D721Med (cell line): ENCODE measurements at places on chromosomes 3 and 15.

DNA sequence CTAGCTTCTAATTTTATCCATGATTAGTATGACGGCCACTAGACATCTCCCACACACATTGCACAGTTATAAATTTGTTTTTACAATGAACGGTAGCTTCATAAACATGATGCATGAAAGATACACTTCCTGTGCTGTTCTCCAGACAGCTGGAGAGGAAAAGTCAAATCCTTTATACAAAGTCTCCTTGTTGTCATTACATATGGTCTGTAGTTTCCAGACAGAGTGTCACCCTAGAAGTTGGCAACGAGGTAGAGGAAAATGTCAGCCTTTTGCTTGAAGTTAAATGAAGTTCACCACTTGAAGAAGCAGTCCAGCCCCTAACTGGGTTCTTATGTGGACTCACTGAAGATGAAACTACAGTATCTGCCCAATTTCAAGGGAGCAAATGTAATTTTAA is 253.0 kb upstream of the P2RY1 start:
- DNase-seq, result no peak

DNA sequence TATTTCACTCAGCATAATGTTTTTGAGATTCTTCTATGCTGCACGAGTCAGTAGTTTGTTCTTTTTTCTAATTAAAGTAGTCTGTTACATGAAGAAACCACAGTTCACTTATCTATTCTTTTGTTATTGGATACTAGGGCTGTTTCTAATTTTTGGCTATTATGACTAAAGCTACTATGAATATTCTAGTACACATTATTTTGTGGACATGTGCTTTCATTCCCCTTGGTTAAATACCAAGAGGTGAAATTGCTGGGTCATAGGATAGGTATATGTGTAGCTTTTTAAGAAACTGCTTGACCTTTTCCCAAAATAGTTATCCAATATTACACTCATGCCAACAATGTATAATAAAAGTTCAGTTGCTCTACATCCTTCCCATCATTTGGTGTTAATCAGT is 8.9 kb downstream of the PDE8A start:
- DNase-seq, result no peak

- DNase-seq, result no peak
Measured at GRCh38 chr3:150538324-150539208, 7.7 kb downstream of the SERP1 start.

DNA sequence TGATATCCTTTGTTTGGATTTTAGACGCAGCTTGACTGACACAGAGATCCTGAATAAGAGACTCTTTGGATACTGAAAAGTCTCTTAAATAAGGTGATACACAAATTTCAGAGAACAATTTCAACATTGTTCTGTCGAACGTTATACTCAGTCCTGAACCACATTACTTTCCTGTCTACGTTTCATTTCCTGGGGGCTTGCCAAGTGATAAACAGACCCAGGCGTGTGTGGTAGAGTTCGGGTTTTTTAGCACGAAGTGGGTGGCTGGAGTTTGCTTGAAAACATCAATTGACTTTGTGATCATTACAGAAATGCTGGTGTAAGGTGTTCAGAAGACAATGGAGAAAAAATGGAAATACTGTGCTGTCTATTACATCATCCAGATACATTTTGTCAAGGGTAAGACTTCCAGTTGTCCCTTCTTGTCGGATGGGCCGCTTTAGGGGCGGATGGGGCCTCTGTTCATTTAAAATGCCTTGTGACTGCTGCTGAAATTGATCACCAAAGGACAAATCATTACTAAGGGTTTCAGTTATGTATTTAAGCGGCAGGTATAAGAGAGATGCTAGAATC is at the start of gene CD96:
Gene CD96 (plus strand): TSS at position 287 of the 573 bp plus-strand sequence. CDS start 52 bp downstream, at position 339.
- no peak for DNase-seq

- no peak for DNase-seq
Measured at GRCh38 chr15:84582583-84583157, 18.1 kb upstream of the ZSCAN2 start.

DNA sequence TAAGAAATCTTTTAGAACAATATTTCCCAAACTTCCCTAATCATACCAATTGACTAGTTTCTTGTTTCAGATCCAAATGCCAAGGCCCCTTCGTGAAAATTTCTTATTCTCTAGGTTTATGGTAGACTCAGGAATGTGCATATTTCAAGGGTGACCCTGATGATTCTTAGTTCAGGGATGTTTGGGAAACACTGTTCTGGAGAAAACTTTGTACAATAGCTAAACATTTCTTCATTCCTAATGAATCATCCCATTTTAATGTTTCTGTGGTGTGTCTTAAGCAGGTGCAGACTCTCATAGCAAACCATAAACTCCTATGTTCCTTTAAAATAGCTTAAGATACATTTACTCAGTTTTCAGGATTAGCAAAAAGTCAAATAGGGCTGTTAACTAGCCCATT is 314.5 kb downstream of the TIGIT start:
- no peak for DNase-seq

GRCh38 chr3:77530870-77531269 is 491.0 kb downstream of the ROBO2 start:
- no peak for DNase-seq

- peak; percentile 42 for DNase-seq
Measured at GRCh38 chr3:35639254-35640186, at the start of gene ARPP21. ARPP21 (plus strand) TSS chr3:35639525; CDS start chr3:35681752, 42,227 bp downstream.

GRCh38 chr3:169869484-169870220 is at the start of gene LRRC31:
LRRC31 (minus strand) TSS chr3:169869935; CDS start chr3:169869807, 128 bp downstream.
- DNase-seq, result no peak

DNA sequence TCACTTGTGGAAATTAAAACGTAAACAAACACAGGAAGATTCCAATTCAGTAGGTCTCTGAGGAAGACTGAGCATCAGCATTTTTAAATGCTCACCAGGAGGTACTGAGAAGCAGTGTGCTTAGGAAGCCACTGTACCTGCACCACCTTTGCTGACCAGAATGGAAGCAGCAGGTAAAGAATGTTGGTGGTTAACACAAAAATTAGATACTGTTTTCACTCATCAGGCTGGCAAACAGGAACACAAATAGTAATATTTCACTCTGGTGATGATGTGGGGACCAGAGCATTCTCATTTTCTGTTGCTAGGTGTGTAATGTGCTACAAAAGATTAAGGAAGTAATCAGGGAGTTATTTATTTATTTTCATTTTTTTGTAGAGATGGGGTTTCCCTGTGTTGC is 29.9 kb upstream of the GHSR start:
- no peak for DNase-seq

DNA sequence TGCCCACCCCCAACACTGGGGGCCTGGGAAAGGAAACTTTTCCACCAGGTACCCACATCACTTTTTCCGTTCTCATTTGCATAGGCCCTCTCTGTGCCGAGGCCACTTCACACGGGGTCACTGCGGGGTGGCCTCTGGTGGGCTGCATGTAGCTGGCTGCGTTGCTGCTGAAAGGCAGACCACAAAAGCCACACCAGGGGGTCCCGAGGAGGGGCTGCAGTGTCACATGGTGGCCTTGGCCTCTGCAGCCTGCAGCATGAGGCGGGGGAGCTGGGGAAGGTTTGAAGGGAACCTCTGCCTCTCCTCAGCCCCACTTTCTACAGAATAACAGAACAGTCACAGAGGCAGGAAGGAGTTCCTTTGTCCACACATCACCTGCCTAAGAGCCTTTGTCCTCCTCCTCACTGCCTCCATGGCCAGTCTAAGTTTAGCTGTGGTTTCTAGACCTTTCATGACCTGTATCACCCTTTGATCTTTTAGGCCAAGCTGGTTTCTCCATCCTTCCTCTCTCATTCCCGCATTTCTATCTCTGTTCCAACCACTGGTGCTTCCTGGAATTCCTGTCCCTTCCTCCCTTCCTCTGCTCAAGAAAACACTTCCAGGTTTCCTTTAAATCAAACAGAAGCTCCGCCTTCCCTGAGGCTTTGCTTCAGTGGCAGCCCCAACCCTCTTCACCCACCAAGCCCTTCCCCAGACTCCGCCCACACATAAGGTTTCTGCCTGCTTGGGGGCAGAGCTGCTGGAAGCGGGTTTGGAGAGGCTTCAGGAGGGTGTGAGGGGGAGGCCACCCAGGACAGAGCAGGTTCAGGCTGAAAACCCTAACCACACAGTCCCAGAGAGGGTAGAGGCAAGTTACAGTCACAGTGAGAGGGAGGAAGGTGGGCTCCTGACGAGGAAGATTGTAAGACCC is 150.7 kb upstream of the TLE3 start:
- DNase-seq, result peak; percentile 67

- no peak for DNase-seq
Measured at GRCh38 chr15:40590667-40591050, 3.4 kb upstream of the KNL1 start.

DNA sequence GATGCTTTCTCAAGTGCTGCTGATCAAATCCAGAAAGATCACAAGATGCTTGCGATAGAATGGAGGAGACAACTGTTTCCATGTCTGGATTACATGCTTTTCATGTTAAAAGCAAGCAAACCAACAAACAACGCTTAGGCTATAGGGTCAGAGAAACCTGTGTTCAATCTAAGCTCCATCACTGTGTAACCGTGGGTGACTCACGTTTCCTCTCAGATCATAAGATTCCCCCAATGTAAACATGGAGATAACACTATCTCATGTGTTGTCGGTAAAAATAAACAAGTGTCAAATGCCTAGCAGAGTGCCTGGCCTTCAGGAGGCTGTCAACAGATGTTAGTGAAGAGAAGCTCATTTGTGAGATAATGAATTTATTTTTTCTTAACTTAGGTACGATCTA is 907.8 kb downstream of the NTRK3 start:
- no peak for DNase-seq
